Small intestine (tissue), 16 donors: ENCODE measurements at places on chromosomes 12 and 14. TPM values are rescaled to one million over a fixed set of nuclear protein-coding genes. Genes with fewer than 3 reads are reported as not detected.

The CCDC177 gene
- not detected for polyA plus RNA-seq

The TBX5 gene
- not detected for polyA plus RNA-seq

The CLEC1B gene
- not detected for polyA plus RNA-seq

The KERA gene
- polyA plus RNA-seq: 0.10 TPM

The STON2 gene
- 3.7 TPM for polyA plus RNA-seq

The PKP2 gene
- 14.3 TPM for polyA plus RNA-seq

The PTPRO gene
- polyA plus RNA-seq: 0.78 TPM

GRCh38 chr12:2239381-2239871 is 186.6 kb downstream of the CACNA1C start:
- DNase-seq: no peak

DNA sequence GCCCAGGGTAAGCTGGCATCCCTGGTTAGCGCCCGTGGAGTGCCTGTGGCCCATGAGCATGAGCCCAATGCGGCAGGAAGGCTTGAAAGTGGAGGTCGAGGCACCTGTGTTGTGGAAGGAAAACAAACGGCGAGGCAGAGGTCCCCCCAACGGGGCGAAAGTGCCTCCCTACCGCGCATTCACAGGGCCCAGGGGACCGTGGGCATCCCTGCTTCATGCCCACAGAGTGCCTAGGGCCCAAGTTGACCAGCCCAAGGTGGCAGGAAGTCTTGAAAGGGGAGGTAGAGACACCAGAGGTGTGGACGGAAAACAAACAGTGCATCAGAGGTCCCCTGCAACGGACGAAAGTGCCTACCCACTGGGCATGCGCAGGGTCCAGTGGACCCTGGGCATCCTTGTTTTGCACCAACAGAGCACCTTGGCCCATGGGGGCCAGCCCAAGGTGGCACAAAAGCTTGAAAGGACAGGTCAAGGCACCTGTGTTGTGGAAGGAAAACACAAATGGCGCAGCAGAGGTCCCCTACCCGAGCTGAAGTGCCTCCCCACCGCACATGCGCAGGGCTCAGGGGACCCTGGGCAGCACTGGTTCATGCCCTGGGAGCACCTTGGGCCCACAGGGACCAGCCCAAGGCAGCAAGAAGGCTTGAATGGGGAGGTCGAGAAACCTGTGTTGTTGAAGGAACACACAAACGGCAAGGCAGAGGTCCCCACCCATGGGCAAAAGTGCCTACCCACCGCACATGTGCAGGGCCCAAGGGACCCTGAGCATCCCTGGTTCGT is 377.5 kb downstream of the ALG10 start:
- DNase-seq: no peak

DNA sequence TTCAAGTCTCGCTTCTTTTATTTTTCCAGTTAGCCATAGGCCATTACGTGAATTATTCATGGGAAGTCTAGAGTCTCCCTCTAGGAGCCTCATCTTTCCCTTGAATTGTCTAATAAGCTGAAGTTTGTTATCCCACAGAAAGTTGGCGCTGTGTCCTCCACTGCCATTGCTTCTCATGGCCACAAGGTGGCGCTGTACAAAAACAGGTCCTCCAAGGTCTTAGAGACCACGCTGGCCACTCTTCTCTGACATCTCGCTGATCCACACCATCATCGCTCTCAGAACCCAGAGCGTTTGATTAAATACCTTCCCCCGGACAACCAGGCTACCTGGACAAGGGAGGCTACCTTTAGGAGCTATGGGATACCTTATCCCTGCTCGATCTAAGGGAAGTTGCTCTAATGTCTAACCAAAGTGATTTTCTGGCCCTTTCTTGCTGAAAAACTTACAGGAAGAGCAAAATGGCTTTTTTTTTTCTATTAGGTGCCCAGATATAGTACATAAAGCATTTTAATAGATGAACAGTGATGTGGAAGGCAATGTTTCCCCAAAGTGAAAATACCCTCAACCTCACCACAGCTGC is 110.0 kb downstream of the CCDC60 start:
- peak; percentile 44 for DNase-seq

DNA sequence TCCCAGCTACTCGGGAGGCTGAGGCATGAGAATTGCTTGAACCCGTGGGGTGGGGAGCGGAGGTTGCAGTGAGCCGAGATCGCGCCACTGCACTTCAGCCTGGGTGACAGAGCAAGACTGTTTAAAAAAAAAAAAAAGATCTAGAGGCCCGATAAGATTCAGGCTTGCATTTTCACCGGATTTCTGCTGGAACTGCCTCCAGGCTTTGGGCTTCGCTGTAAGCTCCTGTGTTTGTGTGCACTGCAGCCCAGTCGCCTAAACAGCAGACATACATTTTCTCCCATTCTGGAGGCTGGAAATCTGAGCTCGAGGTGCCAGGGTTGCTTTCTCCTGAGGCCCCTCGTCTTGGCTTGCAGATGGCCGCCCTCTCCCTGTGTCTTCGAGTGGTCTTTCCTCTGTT is 12.2 kb downstream of the BRI3BP start:
- DNase-seq: no peak
